ENCODE measurements at places on chromosomes 2 and 18.

DNA sequence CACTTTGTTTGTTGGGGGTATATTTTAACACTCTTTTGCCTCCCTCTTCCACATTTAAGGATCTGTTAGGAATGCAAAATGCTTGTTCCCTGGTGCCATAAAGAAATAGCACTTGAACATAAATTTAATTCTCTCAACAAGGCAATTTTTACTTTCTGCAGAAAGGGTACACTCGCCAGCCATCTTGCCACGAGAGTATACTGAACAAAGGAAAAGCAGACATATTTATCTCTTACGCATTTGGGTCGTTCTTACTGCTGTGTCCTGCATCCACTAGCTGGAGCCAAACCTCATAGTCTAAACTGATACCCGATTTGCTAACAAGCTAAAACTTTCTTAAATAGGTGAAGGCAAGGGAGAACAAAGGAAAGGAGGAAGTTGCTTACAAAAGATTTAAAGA is 129.5 kb downstream of the B3GNT2 start:
- no peak for DNase-seq

DNA sequence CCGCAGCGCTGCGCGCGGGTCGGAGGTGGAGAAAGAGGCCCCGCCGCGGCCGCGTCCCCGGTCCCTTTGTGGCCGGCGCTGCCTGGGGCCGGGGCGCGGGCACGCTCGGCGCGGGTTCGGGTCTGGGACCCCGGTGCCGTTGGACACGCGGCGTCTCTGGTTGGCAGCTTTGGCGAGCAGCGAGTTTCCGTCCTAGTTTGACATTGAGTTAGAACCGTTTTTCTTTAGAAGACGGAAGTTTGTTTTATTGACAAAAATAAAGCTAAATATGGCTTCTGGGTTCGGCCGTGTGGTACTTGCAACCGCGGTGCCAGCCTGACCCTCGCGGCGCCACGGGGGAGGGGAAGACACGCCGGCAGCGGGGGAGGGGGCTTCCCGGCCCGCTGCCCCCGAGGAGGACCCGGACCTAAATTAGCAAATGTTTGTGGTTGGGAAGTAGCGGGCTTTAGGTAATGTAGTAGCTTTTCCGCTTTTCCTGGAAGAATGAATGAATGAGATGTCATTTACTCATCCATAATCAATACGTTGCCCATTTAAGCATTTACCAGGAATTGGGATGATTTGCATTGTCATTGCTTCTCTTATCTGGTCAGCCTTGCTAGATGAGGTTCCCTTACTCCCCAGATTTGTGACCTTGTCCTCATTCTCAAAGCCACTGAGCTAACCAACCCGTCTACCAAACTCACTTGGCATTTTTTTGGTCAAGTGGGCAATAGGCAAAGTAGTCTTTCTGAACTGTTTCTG is 530 bp downstream of the GALNT1 start:
- DNase-seq: no peak

- DNase-seq: no peak
These were observed 20.6 kb downstream of the TMX3 start for GRCh38 chr18:68694316-68694715.

GRCh38 chr2:109148991-109149645 is 20.1 kb downstream of the SH3RF3 start:
- no peak for DNase-seq

DNA sequence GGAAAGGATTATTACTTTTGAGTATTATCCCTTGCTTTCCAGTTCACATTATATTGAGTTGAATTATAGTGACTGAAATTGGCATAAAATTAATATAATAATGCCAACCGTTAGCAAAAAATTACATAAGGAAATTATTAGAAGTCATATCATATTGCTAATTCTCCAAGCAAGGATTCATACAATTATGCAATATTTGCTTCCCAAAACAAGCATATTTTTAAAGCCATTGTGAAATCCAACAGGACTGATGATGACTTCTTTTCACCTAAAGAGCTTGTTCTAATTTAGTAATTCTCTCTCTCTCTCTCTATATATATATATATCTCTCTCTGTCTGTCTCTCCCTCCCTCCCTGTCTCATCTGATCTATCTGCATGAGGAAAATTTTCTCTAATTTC is 283.5 kb downstream of the DSEL start:
- DNase-seq: no peak

GRCh38 chr18:11279461-11279860 is 130.1 kb upstream of the PIEZO2 start:
- no peak for DNase-seq

DNA sequence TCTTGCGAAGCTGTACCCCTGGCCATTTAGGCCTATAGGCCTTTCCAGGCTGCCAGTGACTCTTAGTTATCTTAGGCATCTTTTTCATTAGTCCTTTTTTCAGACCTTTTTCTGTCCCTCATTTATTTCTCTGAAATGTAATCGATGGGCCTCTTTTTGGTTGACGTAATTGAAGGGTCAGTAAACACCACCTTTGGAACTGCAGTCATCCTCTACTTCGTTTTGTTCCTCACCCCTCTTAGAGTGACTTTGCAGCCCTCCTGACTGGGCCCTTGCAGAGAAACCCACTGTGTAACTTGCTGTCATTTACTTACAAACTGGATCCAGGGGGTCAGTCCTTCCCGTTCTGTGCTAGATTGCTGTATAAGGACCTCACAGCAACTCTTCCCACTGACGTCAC is 23.2 kb downstream of the CENPO start:
- no peak for DNase-seq

GRCh38 chr2:140355511-140356090 is 1575.4 kb upstream of the NXPH2 start:
- DNase-seq: no peak

GRCh38 chr2:98556344-98557033 is 51.8 kb downstream of the COA5 start:
- DNase-seq: no peak

DNA sequence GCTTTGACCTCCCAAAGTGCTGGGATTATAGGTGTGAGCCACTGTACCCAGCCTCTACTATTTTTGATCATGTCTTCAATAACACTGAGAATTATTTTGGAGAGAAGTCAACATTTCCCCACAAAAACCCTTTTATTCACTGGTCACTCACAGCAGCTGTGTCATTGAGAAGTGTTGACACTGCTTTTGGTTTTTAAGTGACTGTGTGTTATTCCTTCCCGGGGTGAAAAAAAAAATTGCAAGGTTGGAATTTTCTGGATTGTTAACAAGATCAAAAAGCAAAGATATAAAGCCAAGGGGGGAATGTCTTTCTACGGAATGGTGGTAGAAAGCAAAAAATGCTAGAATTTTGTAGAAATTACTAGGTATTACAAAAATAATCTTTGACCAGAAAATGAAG is 61.5 kb downstream of the TANC1 start:
- no peak for DNase-seq

DNA sequence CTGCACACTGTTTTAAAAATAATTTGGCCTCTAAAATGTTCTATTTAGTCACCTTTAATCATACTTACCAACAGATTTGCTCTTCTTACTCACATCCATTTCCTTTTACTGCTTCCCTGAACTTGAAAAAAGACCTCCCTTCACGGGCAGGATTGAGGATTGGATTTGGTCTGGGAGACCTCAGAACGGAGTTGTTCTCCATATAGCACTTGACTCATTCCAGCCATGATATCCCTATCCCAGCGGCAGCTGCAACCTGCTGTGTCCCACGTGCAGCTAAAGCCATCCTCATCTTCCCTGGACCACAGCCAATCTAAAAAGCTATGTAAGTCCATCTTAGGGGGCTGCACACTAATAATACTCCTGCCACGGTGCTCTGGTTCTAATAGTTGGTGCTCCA is 97.0 kb upstream of the PTPRM start:
- no peak for DNase-seq

- DNase-seq: no peak
These were observed 20.8 kb downstream of the LDLRAD4 start for GRCh38 chr18:13239171-13239956.

- DNase-seq: no peak
These were observed 230.7 kb upstream of the CCDC68 start for GRCh38 chr18:55189972-55190371.

DNA sequence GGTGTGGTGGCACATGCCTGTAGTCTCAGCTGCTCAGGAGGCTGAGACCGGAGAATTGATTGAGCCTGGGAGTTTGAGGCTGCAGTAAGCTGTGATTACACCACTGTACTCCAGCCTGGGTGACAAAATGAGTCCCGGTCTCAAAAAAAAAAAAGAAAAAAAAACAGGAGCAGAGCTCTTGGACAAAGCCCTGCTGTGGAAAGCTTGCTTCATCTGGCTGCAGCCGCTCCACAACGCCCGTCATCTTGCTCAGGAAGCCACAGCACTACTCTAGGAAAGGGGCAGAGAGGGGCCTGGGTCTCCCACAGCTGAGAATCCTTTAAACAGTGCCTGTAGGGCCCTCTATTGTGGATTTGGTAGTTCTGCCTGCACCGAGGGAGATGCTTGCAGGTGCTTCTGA is 11.0 kb downstream of the ATG4B start:
- DNase-seq: no peak

GRCh38 chr18:9017905-9018227 is 84.6 kb upstream of the NDUFV2 start:
- no peak for DNase-seq

DNA sequence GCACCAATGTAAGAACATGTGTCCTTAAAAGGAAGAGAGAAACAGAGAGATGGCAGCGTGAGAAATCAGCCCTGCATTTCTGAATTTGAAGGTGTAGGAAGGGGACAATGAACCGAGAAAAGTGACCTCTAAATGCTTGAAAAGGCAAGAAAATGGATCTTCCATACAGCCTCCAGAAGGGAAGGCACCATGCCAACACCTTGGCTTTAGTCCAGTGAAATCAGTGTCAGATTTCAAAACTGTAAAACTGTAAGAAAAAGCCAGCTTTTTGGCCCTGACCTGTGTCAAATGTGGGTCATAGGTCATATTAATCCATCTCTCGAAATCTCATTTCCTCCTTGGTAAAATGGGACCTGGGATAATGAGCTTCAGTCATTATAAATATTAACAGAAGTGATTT is 762.3 kb downstream of the DCDC2C start:
- no peak for DNase-seq

DNA sequence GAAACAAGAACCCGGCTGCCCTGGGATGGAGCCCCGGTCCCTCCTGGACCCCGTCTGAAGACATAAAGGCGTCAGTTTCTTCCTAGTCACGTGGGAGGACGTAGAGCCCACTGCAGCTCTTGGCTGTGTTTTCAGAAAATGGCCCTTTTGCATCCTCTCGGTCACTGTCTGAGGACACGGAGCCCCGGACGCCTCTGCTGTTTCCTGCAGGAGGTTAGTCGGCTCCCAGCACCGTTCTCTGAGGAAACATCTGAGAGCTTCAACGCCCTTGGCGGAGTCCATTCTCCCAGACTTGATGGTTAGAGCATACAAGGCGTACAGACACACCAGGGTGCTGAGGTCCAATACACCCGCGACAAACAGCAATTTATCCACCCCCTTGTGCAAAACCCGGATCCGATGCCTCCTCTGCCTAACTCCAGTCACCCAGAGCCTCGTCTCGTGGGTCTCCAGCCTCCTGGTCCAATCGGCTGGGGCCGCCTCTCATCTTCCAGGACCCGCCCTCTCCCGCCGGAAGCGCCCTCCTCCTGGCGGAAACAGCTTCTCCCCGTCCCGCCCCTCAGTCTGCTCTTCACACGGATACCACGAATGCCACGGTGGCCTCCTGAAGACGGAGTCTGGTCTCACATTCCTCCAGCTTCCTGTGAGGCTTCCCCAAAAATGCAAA is 119.4 kb downstream of the TMEM18 start:
- DNase-seq: no peak

DNA sequence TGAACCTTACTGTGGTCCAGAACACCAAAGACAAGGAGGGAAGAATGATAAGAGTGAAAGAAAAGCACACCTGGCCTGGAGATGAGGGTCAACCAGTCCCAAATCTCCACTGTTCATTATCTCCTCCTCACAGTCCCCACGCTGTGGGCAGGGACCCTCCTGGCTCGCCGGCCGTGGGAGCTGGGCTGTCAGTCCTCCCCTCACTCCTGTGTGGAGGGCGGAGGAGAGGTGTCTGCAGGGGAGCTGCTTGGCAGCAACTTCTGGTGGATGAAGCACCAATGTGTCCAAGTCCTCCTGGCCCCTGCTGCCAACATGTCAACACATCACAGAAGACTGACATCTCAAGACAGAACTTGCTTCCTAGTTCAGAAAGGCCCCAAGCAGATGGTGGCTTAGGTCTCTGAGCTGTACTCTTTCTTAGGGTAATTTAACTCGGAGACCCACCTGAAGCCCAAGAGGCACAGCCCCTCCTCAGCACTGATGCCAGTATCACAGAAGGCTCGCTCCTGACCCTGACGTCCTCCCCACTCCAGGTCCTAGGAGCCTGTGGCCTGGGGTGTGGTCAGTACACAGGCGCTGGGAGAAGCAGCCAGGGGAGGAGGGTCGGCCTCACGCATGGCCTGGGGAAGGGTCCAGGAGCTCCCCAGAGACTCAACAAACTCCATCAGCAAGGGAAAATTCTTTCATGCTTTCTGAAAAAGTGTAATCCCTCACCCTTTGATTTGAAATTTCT is 54.5 kb downstream of the PARD6G start:
- no peak for DNase-seq

- no peak for DNase-seq
These were observed 65.1 kb downstream of the GAREM1 start for GRCh38 chr18:32405588-32405987.

DNA sequence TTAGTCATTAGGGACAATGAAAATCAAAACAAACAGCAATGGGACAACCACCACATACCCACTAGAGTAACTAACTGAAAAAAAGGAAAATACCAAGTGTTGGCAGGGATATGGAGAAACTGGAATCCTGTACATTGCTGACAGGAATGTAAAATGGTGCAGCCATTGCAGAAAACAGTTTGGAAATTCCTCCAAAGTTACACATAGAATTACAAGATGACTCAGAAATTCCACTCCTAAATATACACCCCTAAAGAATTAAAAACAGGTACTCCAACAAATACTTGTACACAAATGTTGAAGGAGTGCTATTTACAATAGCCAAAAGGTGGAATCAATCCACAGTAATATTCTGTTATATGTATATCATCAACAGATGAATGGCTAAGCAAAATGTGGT is 110.9 kb downstream of the ROCK1 start:
- DNase-seq: no peak

GRCh38 chr2:24360050-24360962 is at the start of gene ITSN2:
Gene ITSN2, minus strand, starts transcription at chr2:24360536. Its CDS starts 32,454 bp downstream, at chr2:24328082.
- DNase-seq: no peak

DNA sequence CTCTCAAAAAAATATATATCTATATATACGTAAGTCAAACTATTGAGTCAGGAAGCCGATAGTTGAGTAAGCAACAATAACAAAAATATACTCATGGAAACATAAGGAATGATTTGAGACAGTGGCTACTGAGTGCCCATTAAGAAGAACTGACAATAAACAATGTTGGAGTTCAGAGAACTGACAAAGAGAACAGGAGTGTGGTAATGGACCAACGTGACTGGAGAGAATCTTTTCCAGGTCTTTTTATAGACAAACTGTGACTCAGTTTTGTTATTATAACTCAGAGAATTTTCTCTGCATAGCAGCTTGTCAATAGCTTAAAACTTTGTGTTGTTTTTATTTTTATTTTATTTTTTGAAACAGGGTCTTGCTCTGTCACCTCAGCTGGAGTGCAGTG is 4.6 kb upstream of the GALM start:
- no peak for DNase-seq

GRCh38 chr2:223668302-223668998 is 66.3 kb upstream of the SCG2 start:
- no peak for DNase-seq

GRCh38 chr2:136205615-136206014 is 87.7 kb upstream of the CXCR4 start:
- no peak for DNase-seq

Measured in caudate nucleus (tissue), 63 donors.